ENCODE measurements at places on chromosomes 5 and 9.

DNA sequence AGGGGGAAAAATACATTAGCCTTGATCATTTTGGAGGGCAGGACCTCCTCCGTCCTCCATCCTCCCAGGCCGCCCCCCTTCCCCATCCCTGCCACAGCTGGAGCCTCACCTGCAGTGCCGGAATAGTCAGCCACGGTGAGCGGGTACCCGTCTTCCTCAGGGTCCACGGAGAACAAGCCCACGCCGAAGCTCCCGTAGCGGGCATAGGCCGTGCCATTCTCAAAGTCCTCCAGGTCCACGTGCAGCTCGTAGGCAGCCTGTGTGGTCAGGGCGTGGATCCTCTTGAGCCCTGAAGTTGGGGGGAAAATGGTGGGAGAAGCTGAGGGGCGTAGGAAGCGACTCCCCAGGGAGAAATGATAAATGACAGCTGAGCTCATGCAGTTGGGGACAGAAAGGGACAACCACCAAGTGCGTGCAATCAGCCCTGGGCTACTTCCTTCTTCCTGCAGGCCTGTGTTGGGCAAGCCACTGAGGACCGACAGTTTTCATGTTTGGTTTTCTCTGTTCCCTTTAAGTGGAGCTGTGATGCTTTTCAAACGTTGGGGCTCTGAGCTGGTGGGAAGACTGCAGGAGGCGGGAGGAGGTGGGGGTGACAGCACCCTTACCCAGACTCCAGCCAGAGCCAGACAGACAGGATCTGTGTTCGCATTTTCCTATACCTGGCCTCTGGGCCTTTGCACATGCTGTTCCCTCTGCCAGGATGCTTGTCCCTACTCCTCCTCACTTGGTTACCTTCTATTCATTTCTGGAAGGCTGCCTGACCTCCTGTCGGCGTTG lies 8.7 kb upstream of the QRFP start:
- no peak for DNase-seq

- no peak for DNase-seq
Observed at GRCh38 chr9:128340691-128341434, 536 bp downstream of the SLC27A4 start.

DNA sequence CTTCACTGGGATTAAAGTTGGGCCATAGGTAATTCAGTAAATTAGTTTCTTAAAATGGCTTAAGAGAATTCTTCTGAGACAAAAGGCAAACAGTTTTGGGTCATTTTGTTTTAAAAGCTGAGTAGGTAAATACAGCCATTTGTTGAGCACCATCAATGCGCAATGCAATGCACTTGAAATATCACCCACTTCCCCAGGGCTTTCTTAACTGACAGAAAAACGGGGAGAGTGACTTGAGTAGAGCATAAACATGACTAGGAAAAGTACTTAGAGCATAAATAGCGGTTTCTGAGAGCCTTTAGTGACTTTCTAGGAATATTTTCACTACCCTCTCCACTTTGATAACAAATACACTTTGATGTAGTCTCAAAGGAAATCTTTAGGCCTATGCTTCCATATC lies 27.2 kb downstream of the MLANA start:
- DNase-seq = no peak

DNA sequence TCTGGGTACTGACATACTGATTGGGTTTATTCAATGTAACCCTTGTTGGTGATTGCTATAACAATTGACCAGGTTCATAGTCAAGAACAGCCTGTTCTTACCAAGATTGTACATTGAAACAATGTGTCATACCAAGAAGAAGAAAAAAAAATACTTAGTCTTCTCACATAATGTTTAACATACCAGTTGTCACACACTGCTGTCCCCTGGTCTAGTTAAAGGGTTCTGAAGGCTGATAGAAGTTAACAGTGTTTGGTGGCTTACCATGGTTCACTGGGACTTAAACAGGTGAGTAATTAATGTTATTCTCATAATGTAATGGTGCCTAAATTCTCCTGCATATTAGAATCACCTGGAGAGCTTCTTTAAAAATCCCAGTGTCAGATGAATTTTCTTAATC lies 18.5 kb upstream of the CDC42SE2 start:
- no peak for DNase-seq

DNA sequence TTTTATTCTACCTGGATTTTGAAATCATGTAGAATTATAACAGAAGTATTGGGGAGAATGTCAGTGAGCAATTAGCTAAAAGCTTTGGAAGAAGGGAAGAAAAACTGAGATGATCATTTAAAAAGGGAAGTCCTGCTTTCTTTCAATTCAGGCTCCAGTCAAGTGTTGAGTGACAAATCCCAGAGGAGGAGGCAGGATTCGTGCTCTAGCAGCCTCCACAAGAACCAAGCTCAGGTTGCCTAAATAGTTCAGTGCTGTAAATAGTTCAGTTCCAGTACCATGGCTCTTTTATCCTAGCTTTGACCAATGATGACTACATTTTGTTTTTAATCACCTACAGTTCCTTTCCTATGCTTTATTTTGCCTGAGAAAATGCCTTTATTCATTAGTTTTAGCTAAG lies 204.9 kb upstream of the NREP start:
- DNase-seq = no peak

- no peak for DNase-seq
Observed at GRCh38 chr5:138706655-138707480, 46.4 kb upstream of the CTNNA1 start.

DNA sequence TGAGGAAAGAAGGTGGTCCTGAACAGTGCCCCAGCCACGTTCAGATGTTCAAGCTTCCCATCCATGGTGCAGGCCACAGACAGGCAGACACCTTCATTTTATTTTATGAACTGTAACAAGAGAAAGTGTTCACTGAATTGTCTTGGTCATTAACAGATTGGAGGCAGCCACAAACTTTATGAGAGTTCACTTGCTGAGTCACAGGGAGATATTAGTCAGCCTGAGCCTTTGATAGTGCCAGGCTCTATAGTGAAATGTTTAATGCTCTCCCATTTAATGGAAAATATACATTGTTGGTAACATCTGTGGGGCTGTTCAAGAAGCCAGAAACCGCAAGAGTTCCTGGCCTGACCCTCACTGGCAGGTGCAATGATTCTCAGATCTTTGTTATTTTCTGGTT lies 237.0 kb downstream of the TENT4A start:
- DNase-seq = no peak

DNA sequence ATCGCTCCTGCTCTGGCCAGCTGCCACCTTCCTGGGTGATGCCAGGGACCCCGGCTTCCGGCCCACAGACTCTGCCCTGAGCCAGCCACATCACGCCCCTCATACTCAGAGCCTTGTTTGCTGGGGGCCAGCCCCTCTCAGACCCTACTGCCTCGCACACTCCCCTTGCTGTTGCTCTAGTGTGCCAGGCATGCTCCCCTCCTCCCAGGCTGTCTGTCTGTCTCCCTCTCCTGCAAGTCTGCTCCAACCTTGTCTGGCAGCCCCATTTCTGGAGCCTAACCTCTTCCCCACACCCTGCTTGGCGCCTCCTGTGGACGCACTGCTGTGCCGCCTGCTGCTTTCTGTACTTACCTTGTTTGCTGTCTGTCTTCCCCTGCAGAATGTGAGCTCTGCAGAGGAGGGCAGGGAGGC lies 184.7 kb downstream of the HSPA4 start:
- no peak for DNase-seq

DNA sequence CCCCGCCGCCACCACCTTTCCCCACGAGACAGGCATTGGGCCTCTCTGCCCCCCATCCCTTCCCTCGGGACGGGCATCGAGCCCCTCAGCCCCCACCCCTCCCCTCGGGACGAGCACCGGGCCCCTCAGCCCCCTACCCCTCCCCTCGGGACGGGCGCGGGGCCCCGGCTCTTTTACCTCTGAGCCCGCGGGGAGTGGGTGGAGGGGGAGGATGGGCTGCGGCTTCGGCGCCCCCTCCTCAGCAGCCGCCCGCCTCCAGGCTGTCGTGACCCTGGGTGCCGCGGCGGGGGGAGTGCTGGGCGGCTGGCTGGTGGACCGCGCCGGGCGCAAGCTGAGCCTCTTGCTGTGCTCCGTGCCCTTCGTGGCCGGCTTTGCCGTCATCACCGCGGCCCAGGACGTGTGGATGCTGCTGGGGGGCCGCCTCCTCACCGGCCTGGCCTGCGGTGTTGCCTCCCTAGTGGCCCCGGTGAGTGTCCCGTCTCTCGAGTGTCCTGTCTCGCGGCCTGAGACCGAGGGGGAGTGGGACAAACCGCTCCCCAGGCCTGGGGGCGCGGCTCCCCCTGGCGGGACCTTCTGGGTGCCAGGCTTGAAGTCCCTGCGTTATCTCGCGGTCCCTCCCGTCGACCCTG lies 791 bp downstream of the SLC2A8 start:
- DNase-seq = no peak

- no peak for DNase-seq
Observed at GRCh38 chr9:79465156-79465555, 106.6 kb upstream of the TLE4 start.

DNA sequence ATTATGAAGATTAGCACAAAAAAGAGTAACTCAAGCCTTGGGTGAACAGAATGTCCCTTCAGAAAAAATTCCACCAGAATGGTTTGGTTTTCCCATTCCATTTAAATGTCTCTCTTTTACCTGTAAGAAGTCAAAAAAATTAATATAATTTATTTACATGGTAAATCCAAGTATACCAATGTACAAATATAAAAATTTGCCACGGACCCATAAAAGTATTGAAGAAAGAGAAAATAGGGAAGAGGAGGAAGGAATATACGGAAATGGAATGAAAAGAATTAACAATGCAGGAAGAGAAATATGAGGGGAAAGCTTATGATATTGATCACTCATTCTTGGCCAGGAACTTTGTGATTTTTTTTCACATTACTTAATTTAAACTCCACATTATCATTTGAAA lies at the start of gene OR13C9:
Gene OR13C9 (minus strand): TSS at position 101 of the 400 bp plus-strand sequence. CDS start 0 bp downstream, at position 101.
- no peak for DNase-seq

DNA sequence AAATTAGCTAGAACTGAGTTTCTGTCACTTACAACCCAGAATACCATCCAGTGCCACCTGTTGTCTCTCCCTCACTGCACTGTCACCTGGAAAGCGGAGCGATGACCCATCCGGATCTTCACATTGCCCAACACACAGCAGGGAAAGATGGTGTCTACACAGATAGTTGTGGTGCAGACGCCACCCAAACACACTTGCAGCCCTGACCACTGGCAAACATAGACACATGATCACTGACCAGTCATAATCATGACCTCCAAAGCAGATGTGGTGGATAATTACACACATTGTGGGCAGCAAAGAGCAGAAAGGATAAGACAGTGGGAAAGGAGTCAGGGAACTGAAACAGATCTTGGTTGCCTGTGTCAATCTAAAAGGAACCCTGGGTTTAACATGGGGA lies 64.7 kb downstream of the GABBR2 start:
- no peak for DNase-seq

- no peak for DNase-seq
Observed at GRCh38 chr5:8062521-8062920, 193.6 kb downstream of the MTRR start.

- DNase-seq = no peak
Observed at GRCh38 chr5:149452007-149452664, 73.0 kb upstream of the IL17B start.

- no peak for DNase-seq
Observed at GRCh38 chr5:179906795-179907555, 722 bp downstream of the TBC1D9B start.

- DNase-seq = no peak
Observed at GRCh38 chr9:34741628-34742027, 31.7 kb upstream of the CCL21 start.

- DNase-seq = no peak
Observed at GRCh38 chr9:437066-437465, 222.4 kb downstream of the DOCK8 start.

DNA sequence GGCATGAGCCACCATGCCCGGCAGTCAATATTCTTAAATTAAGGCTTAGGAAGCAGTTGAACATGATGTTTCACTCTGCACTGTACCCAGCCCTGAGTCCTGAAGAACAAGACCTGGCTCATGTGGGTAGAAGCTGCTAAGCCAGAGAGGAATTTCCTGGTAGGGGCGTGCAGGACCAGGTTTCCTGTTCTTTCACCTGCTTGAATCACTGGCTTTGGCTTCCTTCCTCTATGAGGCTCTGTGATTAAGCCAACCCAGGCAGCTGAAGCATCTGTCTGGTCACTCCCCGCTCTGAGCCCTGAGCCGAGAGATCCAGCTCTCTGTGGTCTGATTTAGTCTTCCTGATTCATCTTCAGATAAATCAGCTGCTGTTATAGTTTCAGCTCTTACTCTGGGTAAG lies 29.1 kb downstream of the CFAP77 start:
- DNase-seq = no peak

- DNase-seq = no peak
Observed at GRCh38 chr9:69078581-69078980, 43.0 kb downstream of the FXN start.

DNA sequence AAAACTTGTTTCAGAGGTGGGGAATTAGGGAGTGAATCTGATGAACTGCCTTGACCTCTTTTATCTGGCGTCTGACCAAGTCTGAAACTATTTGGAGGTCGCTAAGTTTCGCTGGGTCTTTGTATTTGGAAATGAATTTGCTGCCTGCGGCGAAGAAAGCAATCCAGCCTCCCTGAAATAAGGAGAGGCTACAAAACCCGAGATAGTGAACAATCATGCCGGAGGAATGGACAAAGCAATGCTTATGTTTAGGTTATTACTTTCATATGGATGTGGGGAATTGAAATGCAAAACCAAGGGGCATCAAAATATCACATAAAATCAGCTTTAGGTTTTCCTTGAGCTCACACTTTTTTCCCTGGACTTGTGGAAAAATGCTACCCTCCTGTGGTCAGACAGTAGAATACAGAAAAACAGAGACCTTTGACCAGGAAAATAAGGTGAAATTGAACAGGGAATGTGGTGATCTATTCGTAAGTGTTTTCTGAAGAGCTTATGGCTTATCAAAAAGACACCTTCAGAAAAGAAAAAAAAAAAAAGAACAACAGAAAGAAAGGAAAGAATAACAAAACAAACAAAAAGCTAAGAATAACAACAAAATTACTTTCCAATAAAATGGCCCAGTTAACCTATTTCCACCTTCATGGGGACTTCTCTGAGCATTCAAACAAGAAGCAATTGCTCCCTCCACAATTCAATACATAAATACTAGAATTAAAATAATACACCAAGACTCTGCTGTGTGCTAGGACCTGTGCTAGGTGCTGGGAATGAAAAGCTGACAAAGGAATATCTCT lies 68.6 kb upstream of the DPYSL3 start:
- no peak for DNase-seq

DNA sequence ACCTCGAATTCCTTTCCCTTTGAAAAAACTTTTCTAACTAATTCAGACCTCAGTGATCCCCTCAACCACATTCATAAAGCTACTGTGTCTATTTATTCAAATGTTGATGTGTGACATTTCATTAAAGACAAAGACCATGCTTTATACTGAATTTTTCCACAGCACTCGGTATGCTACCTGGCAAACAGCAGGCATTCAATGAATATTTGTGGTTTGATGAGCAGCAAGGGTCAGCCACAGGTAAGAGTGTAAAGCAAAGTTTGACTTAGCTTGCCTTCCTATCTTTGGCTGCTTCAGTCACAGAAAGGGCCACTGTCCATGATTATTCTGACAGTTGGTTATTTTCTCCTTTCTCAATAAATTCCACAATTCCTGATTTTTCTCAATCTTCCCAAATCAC lies 5.1 kb upstream of the CDC42SE2 start:
- no peak for DNase-seq
